ENCODE measurements at places on chromosomes 6 and 20. TPM values are rescaled to one million over a fixed set of nuclear protein-coding genes. Genes with fewer than 3 reads are reported as not detected.

MUC22 gene
- not detected for total RNA-seq

KDM1B gene
- total RNA-seq, result 7.6 TPM

TOP1 gene
- total RNA-seq, result 112 TPM

CLDN20 gene
- total RNA-seq, result not detected

CPNE5 gene
- not detected for total RNA-seq

EPHA7 gene
- total RNA-seq, result 0.18 TPM

BPIFB2 gene
- not detected for total RNA-seq

TMEM244 gene
- not detected for total RNA-seq

ISM1 gene
- total RNA-seq, result 0.26 TPM

PXMP4 gene
- 5.4 TPM for total RNA-seq

TMX4 gene
- 14.2 TPM for total RNA-seq

PTPRK gene
- 12.1 TPM for total RNA-seq

FAM210B gene
- 10.6 TPM for total RNA-seq

OR2H2 gene
- not detected for total RNA-seq

CPXM1 gene
- total RNA-seq, result not detected

RNASET2 gene
- total RNA-seq, result 14.4 TPM

OSER1 gene
- 57.9 TPM for total RNA-seq

PTCRA gene
- not detected for total RNA-seq

TNFAIP3 gene
- total RNA-seq, result 21.1 TPM

PACRG gene
- not detected for total RNA-seq

RIPOR2 gene
- total RNA-seq, result not detected

SIM1 gene
- total RNA-seq, result not detected

CST4 gene
- total RNA-seq, result not detected

PRKN gene
- 0.16 TPM for total RNA-seq

SNAP91 gene
- 0.14 TPM for total RNA-seq

TPBG gene
- total RNA-seq, result 37.2 TPM

APCDD1L gene
- not detected for total RNA-seq

HSPA1A gene
- 176 TPM for total RNA-seq

TRIM40 gene
- total RNA-seq, result not detected

PNPLA1 gene
- total RNA-seq, result not detected

SSTR4 gene
- 0.12 TPM for total RNA-seq

C20orf202 gene
- not detected for total RNA-seq

BPIFA2 gene
- total RNA-seq, result not detected

ESF1 gene
- total RNA-seq, result 19.4 TPM

PROKR2 gene
- not detected for total RNA-seq

PSORS1C2 gene
- total RNA-seq, result not detected

BNIP5 gene
- total RNA-seq, result not detected

ASIP gene
- total RNA-seq, result not detected

TEAD3 gene
- 6.7 TPM for total RNA-seq

OGFR gene
- total RNA-seq, result 46.4 TPM

BACH2 gene
- total RNA-seq, result 0.64 TPM

SEMG1 gene
- total RNA-seq, result not detected

NRSN1 gene
- total RNA-seq, result not detected

AIF1 gene
- not detected for total RNA-seq

KAT14 gene
- 8.6 TPM for total RNA-seq

CCN2 gene
- 68.5 TPM for total RNA-seq
